GM23338 (cell line): ENCODE measurements at places on chromosomes 1 and 21. TPM values are rescaled to one million over a fixed set of nuclear protein-coding genes. Genes with fewer than 3 reads are reported as not detected.
A peak's percentile ranks its signal among the peaks of the same experiment; 100 is the strongest.

Gene COL16A1
- total RNA-seq: 13.2 and 15.7 TPM in 2 replicates

DNA sequence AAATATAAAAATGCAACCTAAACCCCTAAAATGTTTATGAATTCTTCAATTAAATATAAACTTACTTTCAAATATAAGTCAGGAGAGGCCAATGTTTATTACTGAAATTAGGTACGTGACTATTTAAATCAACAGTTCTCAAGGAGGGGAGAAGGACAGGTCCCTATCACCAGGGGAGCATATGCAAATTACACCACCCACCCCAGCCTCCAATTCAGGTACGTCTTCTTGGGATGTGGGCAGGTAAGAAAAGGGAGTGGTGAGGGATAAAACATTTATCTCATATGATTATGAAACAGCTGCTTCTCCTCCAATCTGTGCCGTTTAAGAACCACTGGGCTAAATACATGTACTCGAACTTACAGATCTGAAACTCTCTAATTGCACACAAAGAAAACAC is 3.4 kb downstream of the COP1 start:
- no peaks in the 10 kb centered on the region for H3K27me3 ChIP-seq
- no peak overlapping the region for H3K27ac ChIP-seq
- peaks cover 24% of the 10 kb centered on the region for H3K4me1 ChIP-seq
- no peaks in the 10 kb centered on the region for H3K36me3 ChIP-seq
- DNase-seq: no peak
- H3K4me3 ChIP-seq: no peak overlapping the region

GRCh38 chr1:236920286-236920894 is 83.9 kb downstream of the MT1HL1 start:
- no peaks in the 10 kb centered on the region for H3K4me1 ChIP-seq
- no peak overlapping the region for H3K27ac ChIP-seq
- no peaks in the 10 kb centered on the region for H3K36me3 ChIP-seq
- DNase-seq: no peak

- H3K4me1 ChIP-seq: peaks cover 26% of the 10 kb centered on the region
- H3K27ac ChIP-seq: no peak overlapping the region
- DNase-seq: no peak
Measured at GRCh38 chr1:115374598-115374997, 36.5 kb upstream of the NGF start.

- H3K27ac ChIP-seq: no peak overlapping the region
- no peaks in the 10 kb centered on the region for H3K36me3 ChIP-seq
- no peak overlapping the region for H3K4me3 ChIP-seq
- no peaks in the 10 kb centered on the region for H3K27me3 ChIP-seq
- H3K4me1 ChIP-seq: no peaks in the 10 kb centered on the region
- DNase-seq: no peak
Measured at GRCh38 chr1:59332983-59333382, 36.1 kb downstream of the FGGY start.

- H3K27me3 ChIP-seq: no peaks in the 10 kb centered on the region
- H3K27ac ChIP-seq: no peak overlapping the region
- no peaks in the 10 kb centered on the region for H3K36me3 ChIP-seq
- DNase-seq: no peak
- no peaks in the 10 kb centered on the region for H3K4me1 ChIP-seq
Measured at GRCh38 chr1:116983678-116984077, 17.9 kb upstream of the CD101 start.

- H3K4me3 ChIP-seq: peak overlapping the region; percentile 96
- H3K36me3 ChIP-seq: 0 out of 2 replicates have a peak, but pooled peaks cover 4% of the 10 kb centered on the region
- peaks cover 14% of the 10 kb centered on the region for H3K4me1 ChIP-seq
- no peaks in the 10 kb centered on the region for H3K27me3 ChIP-seq
- no peak for DNase-seq
Measured at GRCh38 chr1:77218477-77219165, 609 bp downstream of the PIGK start.

DNA sequence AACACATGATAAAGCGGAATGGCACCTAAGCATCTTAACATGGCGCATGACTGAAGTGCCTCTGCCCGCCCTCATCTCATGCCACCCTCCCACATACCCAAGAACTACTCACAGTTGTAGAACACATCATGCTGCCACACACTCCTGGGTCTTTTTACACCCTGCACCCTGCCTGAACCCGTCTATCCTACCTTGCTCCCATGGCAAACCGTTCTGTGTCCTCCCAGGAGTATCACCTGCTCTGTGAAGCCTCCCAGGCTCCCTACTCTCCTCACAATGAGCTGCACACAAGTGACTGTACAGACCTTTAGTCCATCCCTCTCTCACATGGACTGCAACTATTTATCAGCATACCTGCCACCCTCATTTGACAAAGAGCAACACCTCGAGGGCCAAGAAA is 144.0 kb downstream of the TGFBR3 start:
- no peak overlapping the region for H3K4me3 ChIP-seq
- no peaks in the 10 kb centered on the region; the same call in 1 of the 2 replicates for H3K36me3 ChIP-seq
- H3K4me1 ChIP-seq: no peaks in the 10 kb centered on the region
- no peak for DNase-seq
